Neural progenitor cell (in vitro differentiated cells): ENCODE measurements at places on chromosomes 4 and X. TPM values are rescaled to one million over a fixed set of nuclear protein-coding genes. Genes with fewer than 3 reads are reported as not detected.

USP9X gene
- 92.5 and 115 TPM in 2 replicates for total RNA-seq

DNA sequence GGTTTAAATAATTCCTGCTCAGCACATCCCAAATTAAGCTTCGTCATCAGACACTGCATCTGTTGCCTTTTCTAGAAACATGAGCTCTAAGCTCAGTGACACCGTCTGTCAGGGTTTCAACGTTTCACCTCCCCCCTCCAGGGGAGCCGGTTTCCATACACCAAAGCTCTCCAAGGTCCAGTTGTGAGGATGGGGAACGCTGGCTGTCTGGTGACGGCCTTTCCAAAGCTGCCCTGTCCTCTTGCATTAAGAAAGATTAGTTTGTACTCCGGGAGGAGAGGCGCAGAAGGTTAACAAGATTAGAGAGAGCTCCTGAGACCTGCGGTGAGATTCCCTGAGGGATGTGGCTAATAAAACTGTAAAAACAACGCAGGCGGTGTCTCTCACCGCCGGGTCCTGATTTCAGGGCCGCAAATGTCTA is 43.2 kb downstream of the ASMT start:
- peak; percentile 52 for DNase-seq
- H3K36me3 ChIP-seq: no peaks in the 10 kb centered on the region
- H3K4me3 ChIP-seq: no peak overlapping the region
- H3K27ac ChIP-seq: peak overlapping the region; percentile 24
- no peaks in the 10 kb centered on the region for H3K27me3 ChIP-seq

DNA sequence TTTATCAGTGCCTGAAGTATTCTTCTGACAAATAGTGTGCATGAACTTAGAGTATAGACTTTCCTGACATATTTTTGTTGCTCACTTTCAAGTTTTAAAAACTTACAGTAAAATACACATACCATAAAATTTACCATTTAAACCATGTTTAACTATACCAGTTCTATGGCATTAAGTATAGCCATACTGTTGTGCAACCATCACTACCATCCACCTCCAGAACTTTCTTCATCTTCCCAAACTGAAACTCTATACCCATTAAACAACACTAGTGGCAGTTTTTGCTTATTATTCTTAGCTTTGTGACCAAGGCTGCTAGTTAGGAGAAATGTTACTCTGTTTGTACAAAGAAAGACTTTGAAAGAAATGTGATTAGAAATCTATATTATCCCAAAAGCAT is 25.8 kb downstream of the ATP7A start:
- no peaks in the 10 kb centered on the region for H3K4me1 ChIP-seq
- no peak for DNase-seq
- H3K27me3 ChIP-seq: no peaks in the 10 kb centered on the region

- H3K4me3 ChIP-seq: no peak overlapping the region
- peaks cover 3% of the 10 kb centered on the region for H3K36me3 ChIP-seq
- H3K27ac ChIP-seq: no peak overlapping the region
- no peaks in the 10 kb centered on the region for H3K4me1 ChIP-seq
Measured at GRCh38 chr4:102675141-102675540, 85.6 kb downstream of the MANBA start.

GRCh38 chr4:171846232-171846631 is 33.0 kb downstream of the GALNTL6 start:
- H3K4me1 ChIP-seq: peaks cover 8% of the 10 kb centered on the region
- peak; percentile 83 for DNase-seq
- no peaks in the 10 kb centered on the region for H3K36me3 ChIP-seq
- no peak overlapping the region for H3K4me3 ChIP-seq

DNA sequence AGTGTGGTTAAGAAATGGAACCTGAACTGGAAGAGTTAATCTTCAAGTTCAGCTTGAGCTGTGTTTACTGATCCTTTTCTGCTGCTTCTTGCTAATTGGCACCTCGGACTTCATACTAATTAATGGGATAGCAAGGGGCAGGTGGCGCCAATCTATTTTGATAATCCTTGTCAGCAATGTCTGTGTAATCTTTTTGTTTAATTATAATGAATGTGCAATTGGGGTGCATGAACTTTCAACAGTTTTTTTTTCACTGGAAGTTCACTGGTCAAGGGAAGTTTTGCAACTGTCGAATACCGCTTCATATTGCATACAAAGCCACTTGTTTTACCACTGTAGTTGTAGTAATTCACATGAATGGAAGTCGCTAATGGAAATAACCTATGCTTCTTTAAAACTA is 261.0 kb downstream of the BMPR1B start:
- H3K4me3 ChIP-seq: no peak overlapping the region
- no peak for DNase-seq
- H3K27ac ChIP-seq: no peak overlapping the region
- H3K4me1 ChIP-seq: no peaks in the 10 kb centered on the region

DNA sequence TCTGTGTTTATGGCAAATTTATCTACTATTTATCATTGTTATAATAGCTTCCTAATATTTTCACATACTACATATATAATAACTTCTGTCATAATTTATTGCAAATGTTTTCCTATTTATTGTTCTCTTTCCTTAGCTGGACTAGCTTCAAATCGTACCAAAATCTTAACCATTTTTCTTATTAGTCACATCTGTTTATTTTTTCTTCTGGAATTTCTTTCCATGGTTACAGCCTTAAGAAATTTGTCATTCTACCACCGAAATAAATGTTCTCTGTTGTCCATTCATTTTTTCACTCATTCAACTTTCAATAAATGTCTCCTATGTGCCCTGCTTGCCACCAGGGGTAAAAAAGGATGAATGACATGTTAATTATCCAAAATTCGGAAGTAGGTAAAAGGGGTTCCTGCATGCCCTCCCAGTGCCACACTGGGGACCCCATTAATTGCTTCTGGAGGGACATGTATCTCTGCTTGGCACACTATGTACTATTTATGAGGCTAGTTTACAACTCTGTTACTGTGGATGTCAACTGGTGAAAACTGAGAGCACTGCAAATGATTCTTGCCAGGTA is 182.1 kb downstream of the SH3KBP1 start:
- DNase-seq: no peak
- no peaks in the 10 kb centered on the region for H3K27me3 ChIP-seq
- no peaks in the 10 kb centered on the region for H3K36me3 ChIP-seq

GRCh38 chr4:108512615-108513505 is 107.5 kb upstream of the RPL34 start:
- peaks cover 62% of the 10 kb centered on the region for H3K27me3 ChIP-seq
- no peaks in the 10 kb centered on the region for H3K36me3 ChIP-seq
- no peak overlapping the region for H3K4me3 ChIP-seq

DNA sequence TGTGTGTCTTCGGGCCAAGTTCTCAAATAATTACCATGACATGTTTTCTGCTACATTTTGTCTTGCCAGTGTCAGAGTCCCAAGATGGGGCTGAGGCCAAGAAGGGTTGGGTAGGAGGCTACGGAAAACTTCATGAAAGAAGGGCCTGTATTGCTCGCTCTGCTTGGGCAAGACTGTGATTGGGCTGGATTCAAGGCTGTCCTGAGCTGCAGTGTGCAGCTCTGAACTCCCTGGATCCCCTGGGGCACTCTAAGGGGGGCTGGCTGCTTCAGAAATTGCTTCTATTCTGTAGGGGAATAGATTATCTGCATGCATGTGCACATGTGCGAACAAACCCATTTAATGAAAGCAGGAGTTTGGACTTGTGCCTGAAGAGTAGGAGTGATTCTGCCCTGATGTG is 13.6 kb downstream of the TSPAN6 start:
- no peaks in the 10 kb centered on the region for H3K27me3 ChIP-seq
- no peak for DNase-seq
- H3K4me1 ChIP-seq: no peaks in the 10 kb centered on the region
- no peak overlapping the region for H3K4me3 ChIP-seq
